ENCODE measurements at places on chromosomes 13 and 19.

- DNase-seq, result no peak
Measured at GRCh38 chr13:36665630-36666029, 8.2 kb upstream of the SERTM1 start.

DNA sequence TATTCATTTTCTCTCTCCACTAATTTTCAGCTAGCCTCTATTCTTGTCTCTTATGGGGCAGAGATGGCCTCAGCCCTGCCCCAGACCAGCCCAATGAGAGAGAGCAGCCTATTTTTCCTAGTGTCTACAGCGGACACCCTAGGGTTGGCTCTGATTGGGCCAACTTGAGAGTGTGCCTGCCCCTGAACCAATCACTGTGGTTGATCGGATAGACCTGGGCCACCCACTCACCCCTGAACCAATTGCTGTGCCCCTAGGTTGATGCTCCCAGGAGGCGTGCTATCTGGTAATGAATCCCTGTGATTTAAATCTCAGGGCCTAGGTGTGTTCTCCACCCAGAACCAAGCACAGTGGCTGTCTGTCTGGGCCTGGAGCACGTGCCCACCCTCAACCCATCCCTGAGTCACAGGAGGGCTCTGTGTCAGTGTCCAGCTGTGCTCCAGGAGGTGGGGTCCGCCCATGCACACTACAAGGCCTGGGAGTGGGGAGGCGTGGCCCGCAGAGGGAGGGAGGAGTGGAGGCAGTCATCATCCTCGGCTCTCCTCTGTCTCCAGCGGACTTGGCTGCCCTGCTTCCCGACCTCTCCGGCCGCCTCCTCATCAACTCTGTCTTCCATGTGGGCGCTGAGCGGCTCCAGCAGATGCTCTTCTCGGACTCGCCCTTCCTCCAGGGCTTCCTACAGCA is 14.9 kb upstream of the SCN1B start:
- peak; percentile 67 for DNase-seq

- DNase-seq, result no peak
Measured at GRCh38 chr19:40174092-40174491, 17.1 kb upstream of the MAP3K10 start.

GRCh38 chr13:44224450-44225149 is 149.0 kb upstream of the SERP2 start:
- DNase-seq, result no peak

- no peak for DNase-seq
Measured at GRCh38 chr13:75369981-75370380, 112.0 kb downstream of the TBC1D4 start.

GRCh38 chr13:42766016-42766415 is 15.4 kb upstream of the FAM216B start:
- DNase-seq, result no peak

DNA sequence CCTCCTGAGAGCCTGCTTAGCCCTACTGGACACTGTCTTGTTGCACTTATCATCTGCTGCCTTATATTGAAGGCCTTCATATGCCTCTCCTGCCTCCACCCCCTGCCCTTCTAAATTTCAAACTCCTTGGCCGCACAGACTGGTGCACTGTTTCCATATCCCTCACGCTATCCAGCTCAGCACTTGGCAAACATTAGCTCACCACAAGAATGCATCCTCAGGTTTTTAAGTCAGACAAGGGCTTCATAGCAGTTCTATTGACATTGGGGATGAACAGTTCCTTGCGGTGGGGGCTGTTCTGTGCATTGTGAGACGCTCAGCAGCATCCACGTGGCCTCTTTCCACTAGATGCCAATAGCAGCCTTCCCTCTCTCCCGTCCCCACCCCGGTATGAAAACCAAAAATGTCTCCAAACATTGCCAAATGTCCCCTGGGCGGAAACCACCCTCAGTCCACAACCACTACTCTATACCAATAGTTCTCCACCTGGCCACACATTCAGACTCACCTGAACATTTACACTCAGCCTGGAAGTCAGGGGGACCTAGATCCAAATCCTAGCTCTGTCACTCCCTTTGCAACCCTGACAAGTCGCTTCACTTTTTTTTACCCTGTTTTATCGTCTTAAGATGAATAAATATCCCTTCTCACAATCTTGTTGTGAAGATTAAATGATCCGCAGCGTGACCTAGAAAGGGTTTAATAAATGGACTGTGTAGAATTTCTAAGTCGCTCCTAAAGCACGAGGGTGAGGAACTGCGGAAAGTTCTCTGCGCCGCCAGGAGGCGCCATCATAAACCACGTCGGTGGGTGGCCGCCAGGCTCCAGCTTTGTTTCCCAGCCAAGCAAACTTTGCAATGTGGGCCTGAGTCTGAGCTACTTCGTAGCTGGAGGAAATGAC is 3.6 kb upstream of the CEACAM3 start:
- DNase-seq, result peak; percentile 59

- no peak for DNase-seq
Measured at GRCh38 chr13:48078251-48078656, 16.6 kb downstream of the MED4 start.

- no peak for DNase-seq
Measured at GRCh38 chr13:64371045-64371444, 2859.1 kb downstream of the PCDH9 start.

DNA sequence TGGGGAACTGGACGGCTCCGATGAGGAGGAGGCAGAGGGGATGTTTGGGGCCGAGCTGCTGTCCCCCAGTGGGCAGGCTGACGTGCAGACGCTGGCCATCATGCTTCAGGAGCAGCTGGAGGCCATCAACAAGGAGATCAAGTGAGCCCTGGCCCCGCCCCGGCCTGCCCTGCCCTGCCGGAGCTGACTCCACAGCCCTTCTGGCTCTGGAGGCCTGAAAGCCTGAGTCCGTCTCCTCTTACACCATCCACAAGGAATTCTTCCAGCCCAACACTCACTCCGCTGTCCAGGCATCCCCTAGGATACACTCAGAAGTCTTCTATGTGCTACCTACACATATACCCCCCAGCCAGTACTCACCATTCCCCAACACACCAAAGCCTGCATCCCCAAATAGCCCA is 17.4 kb downstream of the PPFIA3 start:
- peak; percentile 72 for DNase-seq

DNA sequence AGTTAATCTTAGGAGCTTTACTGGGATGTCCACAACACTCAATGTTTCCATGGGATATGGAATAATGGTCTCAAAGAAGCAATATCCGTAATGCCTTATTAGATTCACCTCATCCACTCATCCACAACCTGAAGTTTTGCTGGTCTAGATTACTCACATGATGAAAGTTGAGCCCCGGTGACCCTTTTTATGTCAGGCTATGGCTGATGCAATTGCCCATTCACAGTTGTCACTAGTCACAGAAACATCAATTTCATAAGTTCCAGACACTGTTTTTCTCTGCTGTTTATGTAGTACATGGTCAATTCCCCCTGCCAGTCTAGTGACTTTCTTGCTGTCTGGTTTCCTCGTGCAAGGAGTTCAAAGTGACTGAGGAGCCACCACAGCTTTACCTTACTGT is 491.2 kb upstream of the ATXN8OS start:
- no peak for DNase-seq

GRCh38 chr13:37194428-37194861 is 89.0 kb upstream of the CSNK1A1L start:
- DNase-seq, result peak; percentile 33

DNA sequence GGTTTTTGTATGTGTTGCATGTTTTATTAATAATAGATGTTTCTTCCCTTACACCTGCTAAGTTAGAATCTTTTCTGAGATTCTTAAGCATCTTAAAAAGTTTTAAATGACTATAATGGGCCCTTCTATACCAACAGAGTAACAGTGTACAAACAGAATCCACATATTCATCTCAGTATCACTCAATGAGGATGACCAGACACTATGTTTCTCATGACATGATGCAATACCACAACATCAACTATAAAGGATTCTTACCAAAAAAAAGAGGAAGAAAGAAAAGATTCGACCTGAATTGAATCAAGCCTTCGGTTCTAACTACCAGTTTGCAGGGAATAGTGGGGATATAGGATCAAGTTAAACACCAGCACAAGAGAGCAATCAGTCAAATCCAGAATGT is 56.5 kb downstream of the INTS6 start:
- DNase-seq, result no peak

DNA sequence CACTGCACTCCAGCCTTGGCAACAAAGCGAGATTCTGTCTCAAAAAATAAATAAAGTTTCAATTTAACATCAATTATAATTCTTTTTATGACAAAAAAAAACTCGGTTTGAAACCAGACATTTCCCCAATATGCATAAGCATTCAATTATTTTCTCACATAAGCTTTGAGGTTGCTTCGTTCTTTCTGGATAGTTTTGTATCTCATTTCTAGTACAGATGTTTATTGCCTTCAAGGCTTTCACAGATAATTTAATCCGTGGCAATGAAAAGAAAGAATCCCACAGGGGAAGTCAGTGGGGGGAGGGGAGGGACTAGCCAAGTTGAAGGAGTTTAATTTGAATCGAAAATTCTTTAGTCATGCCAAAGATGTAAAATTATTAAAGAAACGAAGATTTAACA is 29.6 kb upstream of the TSC22D1 start:
- no peak for DNase-seq

- DNase-seq, result peak; percentile 52
Measured at GRCh38 chr19:1590641-1591397, 1.8 kb downstream of the MBD3 start.

- DNase-seq, result no peak
Measured at GRCh38 chr13:75906315-75906714, 270.2 kb downstream of the LMO7 start.

DNA sequence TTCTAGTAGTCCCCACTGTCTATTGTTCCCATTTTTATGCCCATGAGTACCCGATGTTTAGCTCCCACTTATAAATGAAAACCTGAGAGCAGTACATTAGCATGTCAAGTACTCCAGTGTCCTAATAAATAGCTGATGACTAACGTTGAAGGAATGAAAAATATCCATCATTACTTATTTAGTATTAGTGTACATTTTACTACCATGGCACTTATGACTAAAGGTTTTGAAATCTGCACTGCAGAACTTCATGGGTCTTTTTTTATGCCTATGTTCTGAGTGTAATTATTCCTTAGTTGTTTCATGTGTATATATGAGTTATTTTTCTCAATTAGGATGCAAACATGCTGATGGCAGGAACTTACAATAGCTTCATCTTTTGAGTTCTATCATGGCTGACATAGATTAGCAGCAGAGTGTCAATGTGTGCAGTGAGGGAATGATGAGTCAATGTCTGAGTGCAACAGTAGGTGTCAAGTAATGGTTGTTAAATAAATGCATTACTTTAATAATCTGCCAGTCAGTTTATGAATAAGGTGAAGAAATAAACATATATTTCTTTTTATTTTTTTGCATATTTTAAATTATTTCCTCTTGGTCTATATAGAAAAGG is 188.4 kb downstream of the ITGBL1 start:
- DNase-seq, result peak; percentile 53
